SK-N-DZ (cell line): ENCODE measurements at places on chromosomes 12 and 14.
A peak's percentile ranks its signal among the peaks of the same experiment; 100 is the strongest.

GRCh38 chr12:22103418-22103817, 57.4 kb downstream of the CMAS start:
- no peak for DNase-seq

GRCh38 chr12:104793285-104793684, 164.8 kb downstream of the SLC41A2 start:
- DNase-seq, result no peak

- peak; percentile 64 for DNase-seq
Observed at GRCh38 chr12:127108360-127109215, 1158.4 kb upstream of the TMEM132C start.

- DNase-seq, result no peak
Observed at GRCh38 chr14:54715239-54715638, 148.3 kb downstream of the SAMD4A start.

DNA sequence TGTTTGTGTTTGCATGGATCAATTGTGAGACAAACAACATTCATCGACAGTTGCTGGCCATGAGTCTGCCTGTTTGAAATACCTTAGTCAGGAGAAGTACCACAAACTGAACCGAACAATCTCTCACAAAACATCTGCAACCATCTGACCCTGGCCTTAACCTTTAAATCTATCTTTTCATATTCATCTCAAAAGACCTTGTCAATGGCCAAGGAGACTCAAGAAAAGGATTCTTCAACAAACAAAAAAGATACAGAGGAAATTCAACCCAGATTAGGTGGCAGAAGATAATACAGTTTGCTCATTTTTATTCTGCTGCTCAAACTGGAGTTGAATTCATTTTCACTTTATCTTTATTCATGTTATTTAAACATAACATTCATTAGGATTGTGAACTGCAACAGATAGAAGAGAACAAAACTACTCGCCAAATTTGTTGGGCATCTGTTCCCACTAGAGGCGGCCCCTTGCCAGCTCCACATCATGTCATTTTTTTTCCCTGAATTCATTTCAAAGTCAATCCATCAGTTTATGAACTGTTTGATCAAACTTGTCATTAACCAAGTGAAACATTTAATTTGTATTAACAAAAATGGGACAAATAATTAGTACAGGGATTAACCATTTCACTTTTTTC, 152.3 kb upstream of the OTX2 start:
- DNase-seq, result no peak
